GM13977 (cell line): ENCODE measurements at places on chromosomes 13 and 19.

DNA sequence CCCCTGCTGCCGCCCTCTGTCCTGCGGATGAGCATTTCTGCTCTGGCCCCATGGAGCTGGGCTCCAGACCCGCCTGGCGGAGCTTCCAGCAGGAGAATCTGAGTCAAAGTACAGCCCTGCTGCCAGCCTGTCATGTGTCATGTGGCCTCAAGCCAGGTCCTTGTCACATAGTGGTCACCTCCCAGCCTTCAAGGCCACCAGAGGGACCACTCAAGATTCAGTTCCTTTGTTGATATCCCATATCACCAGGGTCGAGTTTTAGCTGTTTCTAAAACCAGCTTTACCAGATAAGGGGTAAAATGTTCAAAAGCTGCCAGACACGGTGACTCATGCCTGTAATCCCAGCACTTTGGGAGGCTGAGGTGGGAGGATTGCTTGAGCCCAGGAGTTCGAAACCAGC lies 13.4 kb downstream of the THOP1 start:
- DNase-seq: no peak

DNA sequence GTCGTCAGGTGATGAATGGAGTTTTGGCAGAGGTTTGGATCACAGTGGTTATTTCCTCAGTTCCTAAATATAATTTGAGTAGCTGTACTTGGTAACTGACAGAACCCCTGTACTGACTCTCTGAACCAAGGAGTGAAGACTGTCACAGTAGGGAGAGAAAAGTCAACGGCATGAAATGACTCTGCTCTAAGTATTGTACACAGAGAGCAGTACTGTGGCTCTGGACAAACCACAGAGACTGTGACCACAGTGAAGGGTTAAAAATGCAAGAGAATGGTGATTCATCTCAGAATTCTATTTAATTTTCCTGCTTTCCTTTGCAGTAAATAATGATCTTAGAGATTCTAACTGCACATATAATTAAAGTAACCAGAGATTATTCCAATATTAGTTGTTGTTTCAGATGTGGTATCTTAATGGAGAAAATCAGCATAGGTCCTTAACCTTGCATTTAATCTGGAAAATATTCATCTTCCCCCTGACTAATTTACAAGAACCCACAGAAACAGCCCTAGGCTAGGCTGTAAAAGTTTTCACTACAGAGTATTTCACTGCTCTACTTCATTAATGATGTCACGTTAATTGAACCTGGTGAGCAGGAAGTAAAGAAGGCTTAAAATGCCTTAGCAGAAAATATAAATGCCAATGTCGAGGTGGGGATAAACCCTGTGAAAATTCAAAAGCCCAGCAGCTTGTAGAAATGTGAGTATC lies 221.9 kb downstream of the LIG4 start:
- no peak for DNase-seq

- peak; percentile 36 for DNase-seq
Measured at GRCh38 chr13:47036294-47037008, 139.6 kb upstream of the HTR2A start.

- DNase-seq: peak; percentile 53
Measured at GRCh38 chr13:29707876-29708543, 112.5 kb upstream of the SLC7A1 start.

DNA sequence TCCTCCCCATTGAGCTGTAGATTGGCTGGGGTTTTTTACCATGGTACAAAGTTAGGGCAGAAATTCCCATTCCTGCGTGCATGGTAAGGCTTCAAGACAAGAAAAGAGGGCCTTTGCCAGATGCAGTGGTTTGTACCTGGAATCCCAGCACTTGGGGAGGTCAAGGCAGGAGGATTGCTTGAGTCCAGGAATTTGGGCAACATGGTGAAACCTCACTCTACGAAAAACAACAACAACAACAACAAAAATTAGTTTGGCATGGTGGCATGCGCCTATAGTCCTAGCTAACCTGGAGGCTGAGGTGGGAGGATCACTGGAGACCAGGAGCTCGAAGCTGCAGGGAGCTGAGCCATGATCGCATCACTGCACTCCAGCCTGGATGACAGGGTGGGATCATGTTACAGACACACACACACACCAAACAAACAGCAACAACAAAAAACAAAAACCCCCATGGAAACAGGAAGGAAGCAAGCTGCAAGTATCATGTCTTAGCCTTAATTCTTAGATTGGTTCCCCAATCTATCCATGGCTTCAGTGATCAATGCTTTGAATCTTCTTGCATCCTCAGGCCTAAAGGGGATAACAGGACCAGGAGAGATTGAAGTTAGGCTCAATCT lies 5.5 kb upstream of the WTIP start:
- no peak for DNase-seq

DNA sequence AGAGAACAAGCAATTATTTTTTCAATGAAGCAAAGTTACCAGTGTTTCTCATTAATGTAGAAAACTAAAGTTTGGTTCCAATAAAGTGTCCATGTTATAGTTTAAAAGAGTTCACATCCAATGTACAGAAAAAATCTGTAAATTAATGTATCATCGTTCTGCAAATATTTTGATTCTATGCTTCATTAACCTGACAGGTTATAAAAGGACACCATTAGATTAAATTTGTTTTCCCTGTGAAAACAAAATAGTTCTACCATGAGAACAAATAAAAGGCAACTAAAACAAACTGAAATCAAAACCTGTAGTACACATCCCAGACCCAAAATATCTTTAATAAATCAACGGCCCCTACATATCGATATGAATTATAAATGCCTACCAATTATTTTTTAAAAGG lies 85.1 kb downstream of the ABCC4 start:
- no peak for DNase-seq

GRCh38 chr13:50589139-50589538 lies 254.4 kb downstream of the DLEU7 start:
- DNase-seq: no peak

GRCh38 chr13:65638572-65639168 lies 1591.5 kb downstream of the PCDH9 start:
- peak; percentile 4 for DNase-seq

GRCh38 chr19:41564515-41565378 lies 11.2 kb upstream of the CEACAM21 start:
- no peak for DNase-seq

DNA sequence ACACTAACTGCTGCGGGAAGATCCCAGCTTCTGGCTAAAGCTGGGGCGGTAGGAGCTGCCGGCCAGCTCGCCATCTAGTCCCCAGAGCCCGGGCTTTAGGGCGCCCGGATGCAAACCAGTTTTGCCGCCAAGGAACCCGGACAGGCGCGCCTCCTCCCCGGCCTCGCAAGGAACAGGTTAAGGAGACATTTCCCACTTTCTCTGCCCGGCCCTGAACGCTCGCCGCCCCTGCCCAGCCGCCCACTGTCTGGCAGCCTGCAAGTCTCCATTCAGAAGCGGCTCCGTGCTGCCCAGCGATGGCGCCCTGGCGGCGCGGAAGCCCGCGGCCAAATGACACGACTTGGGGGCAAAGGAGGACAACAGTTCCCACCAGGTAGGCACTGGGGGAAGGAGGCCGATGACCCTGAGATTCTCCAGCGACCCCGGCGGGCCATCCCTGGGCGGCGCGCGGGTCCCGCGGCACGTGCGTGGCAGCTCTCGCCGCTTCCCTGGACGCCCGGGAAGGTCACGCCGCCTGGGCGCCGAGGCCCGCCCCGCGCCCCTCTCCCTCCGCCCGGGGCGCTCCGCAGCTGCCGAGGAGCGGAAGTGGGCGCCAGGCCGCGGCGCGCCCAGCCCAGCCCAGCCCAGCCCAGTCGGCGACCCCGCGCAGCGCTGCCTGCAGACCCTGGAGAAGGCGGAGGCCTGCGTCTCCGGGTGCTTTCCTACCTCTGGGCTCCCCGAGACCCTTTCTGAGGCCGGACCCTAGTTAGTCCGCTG lies 42.2 kb upstream of the HNRNPA1L2 start:
- DNase-seq: peak; percentile 76

DNA sequence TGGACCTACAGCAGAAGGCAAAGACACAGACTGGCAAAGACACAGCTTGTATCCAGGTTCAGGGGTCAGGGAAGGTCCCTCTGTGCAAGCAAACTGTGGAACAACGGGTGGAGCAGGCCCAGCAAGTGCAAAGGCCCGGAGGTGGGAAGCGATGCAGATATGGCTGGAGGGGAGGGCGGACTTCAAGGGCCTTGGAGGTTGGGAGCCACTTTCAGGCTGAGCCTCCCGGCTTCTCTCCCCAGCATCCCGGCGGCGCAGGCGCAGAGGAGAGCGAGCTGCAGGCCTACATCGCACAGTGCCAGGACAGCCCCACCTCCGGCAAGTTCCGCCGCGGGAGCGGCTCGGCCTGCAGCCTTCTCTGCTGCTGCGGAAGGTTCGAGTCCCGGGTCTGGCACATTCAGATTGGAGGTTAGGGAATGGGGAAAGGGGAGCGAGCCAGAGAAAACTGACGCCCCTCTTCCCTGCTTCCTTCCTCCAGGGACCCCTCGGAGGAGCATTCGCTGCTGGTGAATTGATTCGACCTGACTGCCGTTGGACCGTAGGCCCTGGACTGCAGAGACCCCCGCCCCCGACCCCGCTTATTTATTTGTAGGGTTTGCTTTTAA lies 2.1 kb upstream of the PNPLA6 start:
- no peak for DNase-seq

DNA sequence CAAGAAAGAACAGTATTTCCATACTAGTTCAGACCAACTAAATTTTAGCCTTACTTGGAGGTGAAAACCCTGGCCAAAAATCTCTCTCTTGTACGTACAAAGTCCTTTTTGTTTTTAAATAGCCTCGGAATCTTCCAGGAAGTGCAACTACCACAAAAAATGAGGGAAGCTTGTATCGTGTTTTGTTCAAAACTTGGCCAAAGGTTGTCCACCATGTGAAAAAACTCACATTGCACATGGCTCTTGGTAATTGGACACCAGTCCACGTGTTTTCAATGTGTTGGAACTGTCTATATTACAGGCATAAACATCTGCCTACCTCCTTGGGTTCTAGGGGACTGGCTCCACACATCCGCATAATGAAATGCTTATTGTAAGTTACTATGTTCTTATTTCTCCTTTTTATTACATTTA lies 15.2 kb upstream of the STRN4 start:
- no peak for DNase-seq

DNA sequence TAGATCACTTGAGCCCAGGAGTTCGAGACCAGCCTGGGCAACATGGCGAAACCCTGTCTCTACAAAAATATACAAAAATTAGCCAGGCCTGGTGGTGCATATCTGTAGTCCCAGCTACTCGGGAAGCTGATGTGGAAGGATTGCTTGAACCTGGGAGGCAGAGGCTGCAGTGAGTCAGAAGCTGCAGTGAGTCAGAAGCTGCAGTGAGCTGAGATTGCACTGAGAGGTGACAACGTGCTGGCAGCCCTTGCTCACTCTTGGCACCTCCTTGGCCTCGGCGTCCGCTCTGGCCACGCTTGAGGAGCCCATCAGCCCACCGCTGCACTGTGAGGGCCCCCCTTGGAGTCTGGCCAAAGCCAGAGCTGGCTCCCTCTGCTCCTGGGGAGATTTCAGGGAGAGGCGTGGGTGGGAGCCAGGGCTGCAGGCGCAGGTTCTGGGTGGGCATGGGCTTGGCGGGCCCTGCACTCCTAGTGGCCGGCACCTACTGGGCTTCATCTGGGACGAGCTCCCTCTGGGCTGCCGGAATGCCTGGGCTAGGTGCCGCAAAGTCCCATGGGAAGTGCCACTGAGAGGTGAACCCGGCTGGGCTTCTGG lies 39.5 kb upstream of the RPL21 start:
- DNase-seq: no peak
